Myocyte (in vitro differentiated cells): ENCODE measurements at places on chromosomes 2 and 18. TPM values are rescaled to one million over a fixed set of nuclear protein-coding genes. Genes with fewer than 3 reads are reported as not detected.

The EML6 gene
- 3.5 and 29.7 TPM in 2 replicates for total RNA-seq

GRCh38 chr2:75276093-75277029 lies 77.0 kb upstream of the TACR1 start:
- DNase-seq: peak; percentile 4

The GPD2 gene
- 13.2 and 23.4 TPM in 2 replicates for total RNA-seq

DNA sequence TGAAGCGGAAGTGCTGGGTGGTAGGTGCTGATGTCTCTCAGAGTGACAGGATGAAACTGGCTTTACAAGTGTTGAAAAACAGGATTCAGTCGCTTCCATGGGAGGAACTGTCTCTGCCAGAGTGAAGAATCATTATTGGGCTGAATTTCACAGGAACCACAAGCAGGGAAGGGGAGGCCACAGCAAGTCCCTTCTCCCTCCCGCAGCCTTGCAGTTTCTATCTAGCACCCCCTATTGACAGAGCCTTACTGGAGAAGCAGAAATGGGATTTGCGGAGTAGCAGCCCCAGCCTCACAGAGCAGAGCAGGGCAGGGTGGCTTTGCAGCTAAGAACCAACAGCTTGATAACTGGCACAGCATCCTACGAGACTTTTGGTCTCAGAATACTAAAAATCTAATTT lies 33.3 kb upstream of the RMP24 start:
- peak; percentile 10 for DNase-seq

GRCh38 chr18:38460657-38461056 lies 895.1 kb upstream of the CELF4 start:
- DNase-seq: no peak

DNA sequence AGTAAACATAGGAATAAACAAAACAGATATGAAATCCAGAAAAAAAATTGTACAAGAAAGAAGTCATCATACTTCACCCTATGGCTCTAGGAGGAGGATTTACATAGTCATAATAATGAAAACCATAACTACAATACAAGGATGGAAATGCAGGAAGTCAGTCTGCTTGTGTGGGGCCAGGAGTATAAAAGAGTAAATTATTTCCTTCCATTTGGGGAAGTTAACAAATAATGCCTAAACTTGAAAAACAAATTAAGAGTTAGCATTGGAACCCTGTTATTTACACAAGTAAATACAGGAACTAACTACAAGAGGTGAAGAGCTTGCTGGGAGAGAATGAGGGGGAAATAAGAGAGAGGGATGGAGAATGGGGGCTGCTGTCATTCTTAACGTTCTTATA lies 15.4 kb downstream of the TMEM163 start:
- no peak for DNase-seq

DNA sequence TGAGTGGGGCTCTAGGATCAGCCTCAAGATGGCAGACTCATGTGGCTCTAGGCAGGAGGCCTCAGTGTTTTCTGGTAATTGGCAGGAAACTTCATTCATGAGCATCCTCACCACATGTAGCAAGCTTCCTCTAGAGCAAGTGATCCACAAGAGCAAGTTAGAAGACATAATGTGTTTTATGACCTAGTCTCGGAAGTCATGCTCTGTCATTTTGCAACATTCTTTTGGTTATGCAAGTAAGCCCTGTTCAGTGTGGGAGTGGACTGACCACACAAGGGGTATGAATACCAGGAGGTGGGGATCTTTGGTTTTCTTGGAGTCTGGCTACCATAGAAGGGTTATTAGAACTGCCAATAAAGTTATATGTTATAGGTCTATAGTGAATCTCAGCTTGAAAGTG lies 66.8 kb upstream of the STK39 start:
- DNase-seq: peak; percentile 7

DNA sequence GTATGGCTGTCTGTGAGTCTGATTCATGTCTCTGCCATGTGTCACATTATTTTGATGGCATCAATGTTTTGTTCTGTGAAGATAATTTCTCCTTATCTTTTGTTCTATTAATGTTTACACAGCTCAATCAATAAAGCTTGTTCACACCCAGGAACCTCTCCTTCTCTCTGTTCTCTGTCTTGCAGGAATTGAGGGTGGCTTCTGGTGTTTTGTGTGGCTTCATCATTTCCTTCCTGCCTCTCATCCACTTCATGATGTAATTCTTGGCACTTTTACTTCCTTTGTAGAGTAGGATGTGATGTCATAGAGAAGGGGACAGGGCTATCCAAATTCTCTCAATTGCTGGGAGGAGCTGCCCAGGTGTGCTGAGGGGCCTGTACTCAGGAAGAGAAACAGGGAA lies 27.2 kb downstream of the ASXL3 start:
- no peak for DNase-seq
